Left ventricle myocardium inferior (tissue), 1 donor: ENCODE measurements at places on chromosomes 7 and 10. TPM values are rescaled to one million over a fixed set of nuclear protein-coding genes. Genes with fewer than 3 reads are reported as not detected.

DNA sequence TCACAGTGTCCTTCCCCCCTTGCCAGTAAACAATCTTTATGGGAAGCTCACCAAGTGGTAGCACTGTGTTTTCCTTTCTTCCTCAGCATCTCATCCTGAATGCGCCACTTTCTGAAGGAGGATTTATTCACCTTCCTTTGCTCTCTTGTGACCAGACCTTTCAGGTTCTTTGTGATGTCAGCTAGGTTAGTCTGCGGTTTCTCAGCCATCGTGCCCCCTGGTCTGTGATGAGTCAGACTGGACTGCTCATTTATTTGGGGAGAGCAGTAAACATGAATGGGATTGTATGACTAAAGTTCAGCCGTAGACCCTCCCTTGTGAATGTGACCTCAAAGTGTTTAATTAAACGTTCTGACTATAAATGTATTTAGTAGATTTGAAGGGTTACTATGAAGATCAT is 235.1 kb upstream of the CELF2 start:
- H3K27ac ChIP-seq: no peak overlapping the region
- no peak overlapping the region for H3K4me3 ChIP-seq
- H3K27me3 ChIP-seq: no peaks in the 10 kb centered on the region

DNA sequence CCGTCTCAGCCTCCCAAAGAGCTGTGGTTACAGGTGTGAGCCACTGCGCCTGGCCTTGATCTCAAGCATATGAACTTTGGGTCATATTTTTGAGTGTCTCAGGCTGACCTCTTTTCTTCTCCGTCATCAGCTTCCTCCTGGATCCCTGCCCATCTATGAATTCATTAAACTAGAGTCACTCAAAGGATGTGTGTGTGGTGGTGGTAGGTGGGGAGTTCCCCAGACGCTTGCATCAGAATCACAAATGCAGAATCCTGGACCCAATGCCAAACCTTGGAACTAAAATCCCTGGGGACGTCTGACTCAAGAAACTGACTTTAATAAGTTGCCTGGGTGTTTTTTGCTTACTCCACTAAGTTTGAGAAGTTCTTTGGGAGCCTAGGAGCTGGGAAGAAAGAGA is 6.7 kb upstream of the CREB5 start:
- no peak overlapping the region for H3K4me3 ChIP-seq
- peak; percentile 43 for DNase-seq
- H3K36me3 ChIP-seq: no peaks in the 10 kb centered on the region
- peaks cover 34% of the 10 kb centered on the region for H3K4me1 ChIP-seq
- H3K27ac ChIP-seq: peak overlapping the region; percentile 58

GRCh38 chr7:126637538-126637937 is 615.2 kb downstream of the GRM8 start:
- no peaks in the 10 kb centered on the region for H3K36me3 ChIP-seq
- no peaks in the 10 kb centered on the region for H3K4me1 ChIP-seq
- DNase-seq: no peak
- H3K4me3 ChIP-seq: no peak overlapping the region

DNA sequence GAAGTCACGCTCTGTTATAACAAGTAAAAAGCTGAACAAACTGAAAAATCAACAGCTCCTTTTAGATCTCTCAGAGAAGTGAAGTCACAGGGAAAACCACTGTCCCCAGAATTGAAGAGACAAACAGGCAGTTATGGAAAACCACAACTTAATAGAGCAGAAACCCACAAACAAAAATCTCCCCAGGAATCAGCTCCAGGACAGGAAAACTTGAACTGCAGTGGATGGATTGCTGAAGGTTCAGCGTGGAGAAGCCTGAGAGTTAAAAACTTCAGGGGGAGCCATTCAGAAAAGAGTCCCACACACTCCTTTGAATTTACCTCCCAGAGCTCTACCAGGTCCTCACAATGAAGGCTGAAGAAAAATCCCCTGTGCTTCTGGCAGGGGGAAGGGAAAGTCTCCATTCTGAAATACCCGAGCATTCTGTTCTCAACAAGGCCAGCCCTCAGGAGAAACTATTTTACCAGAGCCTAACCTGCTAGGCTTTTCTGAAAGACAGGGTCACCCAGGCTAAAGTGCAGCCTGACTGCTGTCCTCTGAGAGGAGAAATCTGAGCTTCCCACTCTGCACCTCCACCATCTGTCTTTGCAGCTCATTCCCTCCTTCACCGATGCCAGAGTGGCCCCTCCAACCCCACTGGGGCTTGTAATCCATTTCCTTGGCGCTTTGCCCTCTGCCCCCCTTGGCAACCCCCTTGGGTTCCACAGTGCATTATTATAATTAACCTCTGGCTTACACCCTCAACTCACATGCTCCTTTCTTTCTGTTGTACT is 65.0 kb upstream of the CCNY start:
- no peak overlapping the region for H3K4me3 ChIP-seq
- H3K4me1 ChIP-seq: no peaks in the 10 kb centered on the region
- no peaks in the 10 kb centered on the region for H3K27me3 ChIP-seq

GRCh38 chr7:131359136-131359776 is 31.6 kb downstream of the MKLN1 start:
- H3K27ac ChIP-seq: no peak overlapping the region
- H3K36me3 ChIP-seq: no peaks in the 10 kb centered on the region
- peaks cover 90% of the 10 kb centered on the region for H3K4me1 ChIP-seq
- no peak for DNase-seq

The ZFAND4 gene
- total RNA-seq: 11.1 TPM

GRCh38 chr7:143385891-143386781 is 5.0 kb downstream of the ZYX start:
- no peak for DNase-seq
- peak overlapping the region; percentile 99 for H3K27ac ChIP-seq
- H3K27me3 ChIP-seq: no peaks in the 10 kb centered on the region
- peaks cover 51% of the 10 kb centered on the region for H3K36me3 ChIP-seq
- H3K4me1 ChIP-seq: peaks cover 91% of the 10 kb centered on the region

DNA sequence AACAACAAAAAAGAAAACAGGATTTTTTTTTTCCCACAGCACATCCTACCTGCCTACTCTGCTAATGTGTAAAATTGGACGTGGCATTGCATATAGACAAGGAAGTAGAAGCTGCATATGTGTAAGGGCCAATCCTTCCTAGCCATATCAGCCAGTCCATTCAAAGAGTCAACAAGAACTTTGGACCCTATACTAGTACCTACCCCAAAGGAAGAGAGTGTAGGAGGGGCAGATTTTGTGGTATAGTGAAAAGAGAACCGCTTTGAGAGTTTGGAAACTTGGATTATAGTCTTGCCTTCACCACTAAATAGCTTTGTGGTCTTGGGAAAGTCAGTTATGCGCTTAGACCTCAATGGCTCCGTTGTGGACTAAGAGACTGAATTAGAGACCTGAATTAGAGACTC is 12.1 kb upstream of the MCU start:
- no peak overlapping the region for H3K27ac ChIP-seq
- H3K27me3 ChIP-seq: no peaks in the 10 kb centered on the region
- no peak overlapping the region for H3K4me3 ChIP-seq

DNA sequence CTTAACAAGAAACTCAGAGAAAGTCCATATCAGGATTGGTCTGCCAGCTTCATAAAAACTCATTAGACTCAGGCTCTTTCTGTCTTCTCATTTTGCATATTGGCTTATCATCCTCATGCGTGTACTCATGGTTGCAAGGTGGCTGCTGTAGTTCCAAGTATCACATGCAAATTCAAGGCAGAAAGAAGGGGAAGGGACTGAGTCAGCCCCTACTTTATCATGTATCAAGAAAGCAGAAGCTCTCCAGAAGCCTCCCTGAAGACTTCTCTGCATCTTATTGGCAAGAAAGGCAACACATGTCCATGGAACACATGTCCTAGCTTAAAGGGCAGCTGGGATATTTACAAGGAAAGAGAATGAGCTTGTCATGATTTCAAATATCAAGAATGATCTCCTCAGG is 19.4 kb upstream of the EZH2 start:
- no peaks in the 10 kb centered on the region for H3K4me1 ChIP-seq
- DNase-seq: no peak
- H3K4me3 ChIP-seq: no peak overlapping the region
- no peaks in the 10 kb centered on the region for H3K36me3 ChIP-seq
- peaks cover 29% of the 10 kb centered on the region for H3K27me3 ChIP-seq
- no peak overlapping the region for H3K27ac ChIP-seq

The LRRD1 gene
- total RNA-seq: not detected

DNA sequence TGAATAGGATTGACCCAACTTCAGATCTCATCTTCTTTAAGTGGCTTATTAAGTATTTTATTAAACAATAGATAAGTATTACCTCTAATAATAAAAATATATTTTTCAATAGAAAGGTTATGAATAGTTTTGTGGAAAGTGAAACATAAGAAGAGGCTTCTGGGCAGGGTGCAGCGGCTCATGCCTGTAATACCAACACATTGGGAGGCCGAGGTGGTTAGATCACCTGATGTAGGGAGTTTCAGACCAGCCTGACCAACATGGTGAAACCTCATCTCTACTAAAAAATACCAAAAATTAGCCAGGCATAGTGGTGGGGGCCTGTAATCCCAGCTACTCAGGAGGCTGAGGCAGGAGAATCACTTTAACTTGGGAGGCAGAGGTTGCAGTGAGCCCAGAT is 26.5 kb downstream of the GPR85 start:
- no peak for DNase-seq
- no peaks in the 10 kb centered on the region for H3K36me3 ChIP-seq
- H3K27me3 ChIP-seq: peaks cover 7% of the 10 kb centered on the region
- H3K27ac ChIP-seq: no peak overlapping the region
- no peaks in the 10 kb centered on the region for H3K4me1 ChIP-seq

- H3K27me3 ChIP-seq: no peaks in the 10 kb centered on the region
- no peak overlapping the region for H3K27ac ChIP-seq
- DNase-seq: no peak
- no peaks in the 10 kb centered on the region for H3K36me3 ChIP-seq
- no peak overlapping the region for H3K4me3 ChIP-seq
Measured at GRCh38 chr7:110861163-110861562, 229.8 kb upstream of the LRRN3 start.

DNA sequence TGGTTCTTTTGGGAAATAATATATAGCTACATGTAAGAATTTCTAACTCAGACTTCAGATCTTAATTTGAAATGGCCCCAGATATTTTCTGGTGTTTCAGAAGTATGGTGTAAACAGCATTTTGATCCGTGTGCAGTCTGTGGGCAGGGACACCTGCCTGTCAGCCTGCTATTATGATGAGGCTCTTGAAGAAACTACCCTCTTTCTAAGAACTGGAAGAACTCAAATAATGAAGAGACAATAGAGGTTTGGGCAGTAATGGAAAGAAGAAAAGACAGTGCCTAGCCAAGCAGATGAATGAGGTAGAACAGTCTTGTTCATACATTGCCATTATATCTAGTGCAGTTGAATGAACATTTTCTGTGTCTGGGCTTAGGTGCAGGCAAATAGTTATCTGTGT is 256.6 kb downstream of the ARHGAP21 start:
- H3K4me3 ChIP-seq: no peak overlapping the region
- H3K36me3 ChIP-seq: peaks cover 3% of the 10 kb centered on the region
- H3K27ac ChIP-seq: no peak overlapping the region
- H3K4me1 ChIP-seq: peaks cover 74% of the 10 kb centered on the region

GRCh38 chr10:95742485-95742884 is 13.5 kb upstream of the ENTPD1 start:
- no peaks in the 10 kb centered on the region for H3K27me3 ChIP-seq
- H3K36me3 ChIP-seq: no peaks in the 10 kb centered on the region
- peak overlapping the region; percentile 1 for H3K4me3 ChIP-seq
- H3K27ac ChIP-seq: peak overlapping the region; percentile 88

- DNase-seq: no peak
- H3K4me3 ChIP-seq: no peak overlapping the region
- peaks cover 8% of the 10 kb centered on the region for H3K4me1 ChIP-seq
Measured at GRCh38 chr10:103605359-103606096, 112.0 kb downstream of the NEURL1 start.

The NPTX2 gene
- 2.3 TPM for total RNA-seq
